ENCODE measurements at places on chromosomes 5 and 9. TPM values are rescaled to one million over a fixed set of nuclear protein-coding genes. Genes with fewer than 3 reads are reported as not detected.

The ADAMTS12 gene
- total RNA-seq = 7.0 TPM

The RNF183 gene
- total RNA-seq = not detected

The FAM200C gene
- total RNA-seq = 2.2 TPM

The NUTM2F gene
- total RNA-seq = not detected

The FGF18 gene
- total RNA-seq = 1.2 TPM

The GRIN1 gene
- 0.53 TPM for total RNA-seq

The JAKMIP2 gene
- not detected for total RNA-seq

The IFNK gene
- total RNA-seq = not detected

The MYO10 gene
- 36.8 TPM for total RNA-seq

The CNTNAP3B gene
- total RNA-seq = 17.5 TPM

The C9orf43 gene
- total RNA-seq = 0.73 TPM

The SLC45A2 gene
- not detected for total RNA-seq

The RANBP17 gene
- total RNA-seq = 2.4 TPM

The BSPRY gene
- total RNA-seq = not detected

The ZNF169 gene
- 1.3 TPM for total RNA-seq

The SCGB3A2 gene
- total RNA-seq = not detected

The SLC4A9 gene
- not detected for total RNA-seq

The IFNA13 gene
- not detected for total RNA-seq

The LCP2 gene
- not detected for total RNA-seq

The SOX30 gene
- not detected for total RNA-seq

The CDH6 gene
- 0.09 TPM for total RNA-seq

The WHRN gene
- total RNA-seq = 5.0 TPM

The AUH gene
- 8.5 TPM for total RNA-seq

The CA9 gene
- total RNA-seq = 4.2 TPM

The AGXT2 gene
- total RNA-seq = not detected

The PRR7 gene
- total RNA-seq = 31.0 TPM

The SLIT3 gene
- 13.2 TPM for total RNA-seq

The DAB2 gene
- total RNA-seq = 7.6 TPM

The IFNW1 gene
- not detected for total RNA-seq

The SREK1IP1 gene
- total RNA-seq = 8.4 TPM

The SNCAIP gene
- not detected for total RNA-seq

The PCDH12 gene
- not detected for total RNA-seq
